Activated gamma-delta T cell (primary cell): ENCODE measurements at places on chromosomes 13 and 19.

GRCh38 chr13:35810321-35810720, 320.9 kb downstream of the DCLK1 start:
- DNase-seq, result no peak

- DNase-seq, result no peak
These were observed 1.1 kb downstream of the ZNF600 start for GRCh38 chr19:52785506-52785905.

DNA sequence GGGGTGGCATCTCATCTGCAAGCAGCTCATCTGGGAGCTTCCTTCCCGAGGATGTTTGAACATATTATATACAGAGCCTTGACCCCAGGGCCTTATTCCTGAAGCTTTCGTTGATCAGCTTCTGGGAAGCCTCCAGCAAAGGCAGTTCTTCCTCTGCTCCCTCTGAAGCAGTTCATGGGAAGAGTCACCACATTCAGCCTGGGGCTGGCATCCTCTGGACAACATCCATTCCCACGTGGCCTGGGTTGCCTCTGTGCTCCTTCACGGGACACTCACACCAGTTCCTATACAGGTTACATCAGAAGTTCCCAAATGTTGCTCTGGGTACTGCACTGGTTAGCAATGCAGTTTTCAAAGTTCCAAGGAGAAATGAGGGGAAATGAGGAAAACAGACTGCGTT, 29.6 kb downstream of the COL4A2 start:
- DNase-seq, result no peak

DNA sequence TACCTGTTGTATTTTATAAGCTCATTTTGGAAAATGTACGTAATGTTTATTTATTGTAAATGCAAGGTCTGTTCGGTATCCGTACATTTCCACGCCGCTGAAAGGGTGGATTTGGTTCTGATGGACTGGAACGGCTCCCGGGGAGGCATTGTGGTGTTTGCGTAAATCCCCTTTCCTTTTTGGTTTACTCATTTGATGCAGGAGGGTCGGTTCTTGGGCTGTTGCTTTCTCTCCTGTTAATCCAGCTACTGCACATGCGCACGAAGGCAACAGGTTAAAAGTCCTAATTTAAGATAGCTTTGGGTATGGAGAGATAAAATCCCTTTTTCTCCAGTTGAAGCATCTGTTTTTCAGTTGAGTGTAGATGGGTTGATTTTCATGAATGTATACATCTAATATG, 224.4 kb downstream of the TM9SF2 start:
- no peak for DNase-seq

DNA sequence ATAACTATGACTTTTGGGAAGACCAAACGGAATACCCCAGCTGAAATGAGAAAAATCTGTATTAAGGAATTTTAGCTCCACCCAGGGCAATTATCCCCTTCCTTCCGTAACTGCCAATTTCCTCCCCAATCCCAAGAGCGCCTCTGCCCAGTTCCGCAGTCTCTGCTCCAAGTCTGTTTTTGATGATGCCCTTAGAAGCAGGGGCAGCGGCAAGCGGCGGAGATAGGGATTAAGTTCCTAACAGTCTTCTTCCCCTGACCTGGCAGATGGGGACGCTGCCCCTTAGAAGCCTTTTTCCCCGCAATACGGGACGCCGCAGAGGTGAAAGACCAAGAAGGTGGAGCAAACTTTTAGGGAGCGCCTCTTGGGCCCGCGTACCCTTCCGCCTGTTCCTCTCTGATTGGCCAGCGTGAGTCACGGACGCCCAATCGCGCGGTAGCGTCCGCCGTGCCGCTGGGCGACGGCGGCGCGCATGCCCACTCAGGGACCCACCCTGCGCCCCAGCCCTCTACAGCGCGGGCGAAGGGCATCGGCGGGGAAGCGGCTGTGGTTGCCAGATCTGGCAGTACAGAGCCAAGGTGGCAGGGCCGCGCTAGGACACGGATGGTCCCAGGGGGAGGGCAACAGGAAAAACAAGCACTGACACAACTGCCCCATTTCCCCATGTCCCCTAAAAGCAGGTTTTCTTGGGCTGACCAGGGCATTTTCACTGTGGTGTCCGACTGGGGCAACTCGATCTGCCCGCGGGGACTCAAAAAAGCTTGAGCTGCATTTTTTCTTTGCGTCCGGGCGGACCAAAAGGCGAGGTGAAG, 843 bp upstream of the TDRD3 start:
- peak; percentile 78 for DNase-seq

DNA sequence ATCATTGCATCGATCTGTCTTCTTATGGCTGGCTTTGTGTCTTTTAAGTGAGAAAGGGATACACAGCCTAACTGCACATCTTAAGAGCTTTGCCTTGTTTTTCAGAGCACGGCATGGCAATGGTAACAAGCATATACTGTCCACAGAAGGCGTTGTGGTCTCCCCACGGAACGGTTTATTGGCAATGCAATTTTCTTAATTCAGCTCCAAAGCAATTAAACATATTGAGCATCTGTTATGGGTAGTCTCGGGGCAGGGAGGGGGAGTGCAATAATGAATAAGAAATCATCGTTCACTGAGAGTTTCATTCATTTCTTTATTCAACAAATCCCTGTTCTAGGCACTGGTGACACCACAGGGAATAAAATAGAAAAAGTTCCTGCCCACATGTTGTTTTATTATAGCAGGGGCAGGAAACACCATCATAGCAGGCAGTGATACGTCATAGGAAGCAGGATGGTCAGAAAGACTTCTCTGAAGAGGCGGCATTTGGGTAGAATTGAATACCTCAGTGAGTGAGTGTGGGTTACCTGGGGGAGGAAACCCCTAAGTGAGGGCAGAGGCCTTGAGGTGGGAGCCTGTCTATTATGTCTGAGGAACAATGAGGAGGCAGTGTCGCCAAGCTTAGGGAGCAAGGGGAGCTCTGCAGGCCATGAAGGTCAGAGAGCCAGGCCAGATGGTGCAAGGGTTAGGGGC, 185.7 kb upstream of the KL start:
- no peak for DNase-seq

DNA sequence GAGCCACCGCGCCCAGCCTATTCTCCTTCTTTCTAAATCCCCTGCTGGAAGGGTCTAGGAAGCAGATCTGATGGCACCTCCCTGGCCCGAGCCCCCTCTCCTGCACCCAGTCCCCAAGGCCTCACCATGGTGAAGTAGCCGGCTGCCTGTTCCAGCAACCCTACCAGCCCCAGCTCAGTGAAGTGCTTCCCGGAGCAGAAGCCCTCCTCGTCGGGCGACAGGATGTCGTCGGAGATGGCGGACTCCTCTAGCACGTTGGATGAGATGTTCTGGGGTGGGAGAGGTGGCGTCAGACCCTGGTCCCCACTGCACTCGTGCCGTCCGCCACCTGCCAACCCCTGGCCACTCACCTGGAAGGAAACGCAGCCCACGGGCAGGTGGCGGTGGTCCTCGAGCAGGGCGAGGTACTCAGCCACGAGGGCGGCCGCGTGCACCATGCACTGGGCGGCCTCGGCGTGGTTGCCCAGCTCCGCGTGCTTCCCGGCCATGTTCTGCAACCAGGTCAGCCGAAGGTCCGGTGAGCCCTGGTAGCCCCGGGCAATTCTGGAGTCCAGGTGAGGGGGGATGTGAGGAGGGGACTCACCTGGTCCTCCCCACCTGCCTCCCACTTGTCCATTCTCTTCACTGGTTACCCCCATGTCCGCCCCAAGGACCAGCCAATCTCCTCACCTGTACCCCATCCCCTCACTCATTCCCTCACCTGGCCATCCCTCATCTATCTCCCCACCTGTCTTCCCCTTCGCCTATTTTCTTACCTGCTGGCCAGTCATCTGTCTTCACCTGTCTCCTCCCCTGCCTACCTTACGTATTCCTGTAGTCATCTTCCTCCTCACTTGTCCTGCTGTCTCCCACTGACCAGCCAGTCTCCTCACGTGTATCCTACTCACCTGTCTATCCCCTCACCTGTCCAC, 11.5 kb upstream of the KANK2 start:
- no peak for DNase-seq

GRCh38 chr19:33705090-33705847, 83.5 kb downstream of the CHST8 start:
- no peak for DNase-seq

DNA sequence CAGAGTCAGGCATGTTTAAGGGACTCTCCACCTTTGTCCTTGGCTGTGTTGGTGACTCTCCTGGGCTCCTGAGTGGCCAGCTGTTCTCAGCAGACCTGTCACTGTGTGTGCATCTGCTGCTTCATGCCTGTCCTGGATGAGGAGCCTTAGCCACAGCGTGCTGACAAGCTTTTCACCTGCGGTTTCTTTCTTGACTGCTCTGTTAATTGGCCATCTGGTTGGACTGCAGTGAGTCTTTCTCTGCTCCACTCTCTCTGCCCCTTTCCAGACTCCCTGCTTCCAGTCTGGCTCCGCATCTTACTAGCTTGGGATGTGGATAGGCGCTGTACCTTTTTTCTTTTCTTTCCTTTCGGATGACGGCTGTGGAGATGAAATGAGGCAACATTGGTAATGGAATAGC, 38.8 kb downstream of the POLR1D start:
- DNase-seq, result no peak

DNA sequence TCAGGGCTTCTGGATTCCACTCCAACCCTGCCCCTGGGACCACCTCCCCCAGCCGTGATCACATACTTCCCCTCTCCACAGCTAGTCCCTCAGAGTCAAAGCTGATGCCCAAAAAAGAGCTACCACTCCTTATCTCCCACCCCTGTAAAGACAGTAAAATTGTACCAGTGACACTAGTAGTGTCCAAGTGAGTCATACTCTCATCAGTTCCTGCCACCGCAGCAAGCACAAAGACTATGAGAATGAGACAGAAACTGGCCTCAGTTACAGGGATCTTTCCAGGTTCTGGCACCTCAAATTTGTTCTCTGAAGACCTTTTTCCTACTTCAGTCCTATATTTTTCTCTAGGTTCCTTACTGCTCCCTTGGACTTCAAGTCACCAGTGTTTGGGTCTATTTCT, 144.2 kb downstream of the SPRY2 start:
- no peak for DNase-seq

- DNase-seq, result no peak
These were observed 15.9 kb downstream of the RXFP2 start for GRCh38 chr13:31755211-31755610.

DNA sequence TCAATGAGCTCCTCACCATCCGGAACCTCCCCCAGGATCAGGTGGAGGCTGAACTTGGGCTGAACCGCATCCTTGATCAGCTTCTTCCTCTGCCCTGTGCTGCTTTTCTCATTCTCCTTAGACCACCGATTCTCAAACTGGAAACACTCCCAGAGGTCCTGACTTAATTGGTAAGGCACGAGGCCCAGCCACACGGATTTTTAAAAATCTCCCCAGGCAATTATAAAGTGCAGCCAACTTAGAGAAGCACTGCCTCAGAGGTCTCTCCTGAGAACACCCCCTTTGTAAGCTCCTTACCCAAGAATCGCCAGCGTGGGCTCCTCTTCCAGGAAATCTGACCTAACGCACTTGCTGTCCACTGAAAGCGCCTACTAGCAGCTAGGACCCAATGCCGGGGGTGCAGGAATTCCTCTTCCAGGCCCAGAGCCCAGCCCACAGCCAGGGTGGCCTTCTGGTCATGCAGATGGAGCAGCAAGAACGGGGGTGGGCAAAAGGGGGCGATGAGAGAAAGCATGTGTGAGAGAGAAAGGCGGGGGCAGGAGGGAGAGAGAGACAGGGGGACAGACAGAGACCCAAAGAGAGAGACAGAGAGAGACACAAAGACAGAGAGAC, 66.9 kb upstream of the CACNA1A start:
- no peak for DNase-seq

- no peak for DNase-seq
These were observed 1419.8 kb downstream of the UQCRFS1 start for GRCh38 chr19:27793128-27793643.

GRCh38 chr19:7227735-7228134, 66.5 kb downstream of the INSR start:
- no peak for DNase-seq

DNA sequence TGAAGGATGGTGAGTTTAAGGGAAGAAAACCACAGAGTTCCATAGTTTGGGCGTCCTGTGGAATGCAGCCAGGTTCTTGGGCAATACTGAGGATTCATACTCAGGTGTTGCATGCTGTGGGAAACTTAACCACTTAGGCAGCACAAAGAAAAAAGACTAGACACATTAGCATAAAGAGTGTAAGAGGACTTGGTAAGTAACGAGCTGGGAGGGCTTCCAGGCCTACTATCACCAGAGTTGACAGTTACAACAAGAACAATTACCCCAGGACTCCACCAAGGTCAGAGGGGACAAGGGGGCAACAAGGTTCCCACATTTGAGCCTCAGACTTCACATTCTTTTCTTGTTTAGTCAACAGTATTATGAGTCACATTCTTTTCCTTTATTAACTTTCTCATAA, 33.2 kb downstream of the KCTD12 start:
- no peak for DNase-seq

- no peak for DNase-seq
These were observed 1308.4 kb downstream of the SLITRK5 start for GRCh38 chr13:88979465-88980175.

GRCh38 chr13:32588736-32589135, 2.5 kb downstream of the PDS5B start:
- DNase-seq, result no peak

- DNase-seq, result peak; percentile 33
These were observed 8.3 kb upstream of the CRX start for GRCh38 chr19:47813304-47813994.

- DNase-seq, result peak; percentile 5
These were observed 349.1 kb downstream of the LIG4 start for GRCh38 chr13:107866032-107866940.

- no peak for DNase-seq
These were observed 89.0 kb upstream of the CSNK1A1L start for GRCh38 chr13:37194428-37194861.

- no peak for DNase-seq
These were observed 10.4 kb downstream of the KL start for GRCh38 chr13:33026489-33027152.

DNA sequence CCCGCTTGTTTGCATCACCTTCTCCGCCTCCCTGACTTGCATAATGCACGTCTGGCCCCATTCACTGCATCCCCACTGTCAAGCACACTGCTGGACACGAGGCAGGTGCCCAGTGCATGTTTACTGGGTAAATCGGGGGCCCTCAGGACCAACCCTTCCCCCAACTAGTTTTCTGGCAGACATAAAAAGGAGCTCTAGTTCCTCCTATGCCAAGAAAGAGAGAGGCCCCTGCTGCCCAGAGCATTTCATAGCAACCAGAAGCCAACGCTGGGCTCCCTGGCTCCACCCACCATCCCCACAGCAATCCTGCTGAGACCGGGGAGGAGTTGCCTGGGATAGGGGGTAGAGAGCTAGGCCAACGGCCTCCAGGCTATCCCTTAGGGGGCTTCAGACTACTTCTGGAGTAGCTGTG, 23.2 kb downstream of the ANKRD27 start:
- no peak for DNase-seq

DNA sequence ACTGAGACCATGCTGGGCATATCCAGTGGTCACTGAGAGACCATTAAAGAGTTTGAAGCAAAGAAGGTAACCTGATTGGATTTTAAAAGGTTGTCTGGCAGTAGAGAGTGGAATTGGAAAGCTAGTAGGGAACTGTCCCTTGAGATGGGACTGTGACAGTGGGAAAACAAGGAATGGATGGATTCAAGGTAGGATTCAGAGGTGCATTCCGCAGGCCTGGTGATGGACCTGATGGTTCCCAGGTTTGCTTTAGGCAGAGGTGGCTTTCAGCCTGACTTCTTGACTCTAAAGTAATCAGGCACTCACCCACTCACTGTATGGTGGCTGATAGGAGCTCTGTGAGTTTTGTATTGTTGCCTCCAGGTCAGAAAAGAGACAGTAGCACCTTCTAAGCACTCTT, 73.0 kb downstream of the DHRS12 start:
- no peak for DNase-seq

- no peak for DNase-seq
These were observed 289.0 kb downstream of the DACH1 start for GRCh38 chr13:71578048-71578447.
